ENCODE measurements at places on chromosomes 12 and 14.
A peak's percentile ranks its signal among the peaks of the same experiment; 100 is the strongest.

DNA sequence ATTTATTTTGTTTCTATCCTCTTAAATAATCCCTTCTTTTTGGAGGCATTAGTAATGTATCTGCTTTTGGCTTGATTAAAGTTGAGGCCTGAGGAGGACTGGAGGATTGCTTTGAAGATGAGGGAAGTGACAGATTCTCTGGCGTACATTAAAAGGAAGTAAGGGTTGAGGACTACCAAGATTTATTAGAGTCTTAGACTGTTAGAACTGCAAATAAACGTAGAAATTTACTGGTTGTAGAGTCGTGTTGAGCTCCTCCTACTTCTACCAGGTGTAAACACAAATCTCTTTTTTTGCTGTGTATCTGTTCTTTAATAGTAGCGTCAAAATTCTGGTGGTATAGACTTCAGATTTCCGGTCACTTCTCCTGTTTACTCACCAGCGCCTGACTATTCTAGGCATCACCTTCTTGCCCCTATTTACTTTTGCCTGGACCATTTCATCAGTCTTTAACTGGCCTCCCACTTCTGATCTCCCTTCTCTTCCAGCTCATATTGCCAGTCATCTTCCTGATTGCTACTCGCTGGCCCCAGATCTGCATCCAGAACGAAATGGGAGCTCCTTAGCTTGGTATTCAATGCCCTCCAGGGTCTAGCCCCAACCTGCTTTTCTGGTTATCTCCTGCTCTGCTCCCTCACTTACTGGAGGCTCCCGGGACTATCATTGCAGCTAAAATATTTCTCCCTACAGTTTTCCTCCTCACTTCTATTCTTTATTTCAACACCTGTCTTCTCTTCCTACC, 8.4 kb upstream of the EID3 start:
- no peak for DNase-seq

DNA sequence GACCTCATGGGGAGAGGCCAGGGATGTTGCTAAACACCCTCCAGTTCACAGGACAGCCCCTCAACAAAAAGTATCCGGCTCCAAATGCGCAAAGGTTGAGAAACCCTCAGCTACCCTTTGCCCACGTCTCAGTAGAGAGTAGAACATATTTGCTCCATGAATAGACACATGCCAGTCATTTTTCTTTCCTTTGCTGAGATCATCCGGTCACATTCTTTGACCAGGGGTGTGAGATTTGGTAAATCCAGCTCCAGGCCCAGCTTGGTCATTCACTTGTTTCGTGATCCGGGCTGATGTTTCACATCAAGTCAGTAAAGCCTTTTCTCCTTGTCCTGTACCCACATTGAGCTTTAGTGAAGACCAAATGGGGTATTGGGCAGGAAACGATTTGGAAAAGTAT, 83.6 kb upstream of the LHX5 start:
- no peak for DNase-seq

DNA sequence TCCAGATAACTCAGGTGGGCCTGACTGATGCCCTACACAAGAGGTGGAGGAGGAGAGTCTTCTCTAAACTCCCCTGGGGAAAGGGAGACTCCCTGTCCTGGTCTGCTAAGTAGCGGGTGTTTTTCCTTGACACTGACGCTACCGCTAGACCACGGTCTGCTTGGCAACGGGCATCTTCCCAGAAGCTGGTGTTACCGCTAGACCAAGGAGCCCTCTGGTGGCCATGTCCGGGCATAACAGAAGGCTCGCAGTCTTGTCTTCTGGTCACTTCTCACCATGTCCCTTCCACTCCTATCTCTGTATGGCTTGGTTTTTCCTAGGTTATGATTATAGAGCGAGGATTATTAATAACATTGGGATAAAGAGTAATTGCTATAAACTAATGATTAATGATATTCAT, 965.5 kb downstream of the TMEM121 start:
- DNase-seq, result no peak

GRCh38 chr12:53497461-53497860, 1.8 kb downstream of the MAP3K12 start:
- DNase-seq, result no peak

DNA sequence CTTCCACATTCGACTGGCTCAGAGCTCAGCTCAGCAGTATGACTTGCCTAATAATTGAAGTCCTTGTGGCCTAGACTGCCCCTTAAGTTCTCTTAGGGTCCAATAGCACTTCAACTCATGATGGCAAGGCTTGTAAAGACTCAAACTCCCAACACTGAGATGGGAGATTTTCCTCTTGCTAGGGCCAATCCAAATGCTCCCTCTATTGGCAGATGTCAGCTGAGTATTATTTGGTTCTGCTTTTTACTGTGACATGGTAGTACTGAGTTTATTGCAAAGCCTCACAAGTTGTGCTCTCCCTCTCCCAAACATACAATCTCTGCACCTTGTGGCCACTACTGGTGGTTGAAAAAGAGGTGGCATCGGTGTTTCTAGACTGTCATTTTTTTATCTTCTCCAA, 164.2 kb downstream of the ALG10 start:
- no peak for DNase-seq

GRCh38 chr12:40312982-40313576, 88.3 kb downstream of the LRRK2 start:
- no peak for DNase-seq

- no peak for DNase-seq
Observed at GRCh38 chr14:92585981-92586937, 72.7 kb downstream of the RIN3 start.

- DNase-seq, result no peak
Observed at GRCh38 chr12:102376781-102377180, 103.6 kb downstream of the IGF1 start.

GRCh38 chr14:88380405-88380804, 5.1 kb upstream of the SPATA7 start:
- peak; percentile 2 for DNase-seq

DNA sequence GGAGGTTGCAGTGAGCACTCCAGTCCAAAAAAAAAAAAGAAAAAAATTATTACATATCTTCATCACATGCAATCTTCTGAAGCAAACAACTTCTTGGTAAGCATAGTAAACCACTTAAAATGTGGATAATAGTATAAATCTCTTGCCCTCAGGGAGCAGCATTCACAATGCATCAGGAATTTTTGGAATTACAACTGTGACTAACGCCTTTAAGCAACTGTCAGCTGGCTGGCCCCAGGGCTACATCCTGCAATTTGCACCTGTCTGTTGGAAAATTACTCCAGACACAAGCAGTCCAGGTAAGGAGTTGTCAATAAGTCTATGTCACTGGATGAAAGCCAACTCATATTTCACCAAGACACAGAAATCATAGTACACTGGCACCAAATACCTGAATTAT, 5.5 kb upstream of the SLC7A7 start:
- no peak for DNase-seq

GRCh38 chr14:36955376-36955775, 217.0 kb downstream of the SLC25A21 start:
- no peak for DNase-seq

DNA sequence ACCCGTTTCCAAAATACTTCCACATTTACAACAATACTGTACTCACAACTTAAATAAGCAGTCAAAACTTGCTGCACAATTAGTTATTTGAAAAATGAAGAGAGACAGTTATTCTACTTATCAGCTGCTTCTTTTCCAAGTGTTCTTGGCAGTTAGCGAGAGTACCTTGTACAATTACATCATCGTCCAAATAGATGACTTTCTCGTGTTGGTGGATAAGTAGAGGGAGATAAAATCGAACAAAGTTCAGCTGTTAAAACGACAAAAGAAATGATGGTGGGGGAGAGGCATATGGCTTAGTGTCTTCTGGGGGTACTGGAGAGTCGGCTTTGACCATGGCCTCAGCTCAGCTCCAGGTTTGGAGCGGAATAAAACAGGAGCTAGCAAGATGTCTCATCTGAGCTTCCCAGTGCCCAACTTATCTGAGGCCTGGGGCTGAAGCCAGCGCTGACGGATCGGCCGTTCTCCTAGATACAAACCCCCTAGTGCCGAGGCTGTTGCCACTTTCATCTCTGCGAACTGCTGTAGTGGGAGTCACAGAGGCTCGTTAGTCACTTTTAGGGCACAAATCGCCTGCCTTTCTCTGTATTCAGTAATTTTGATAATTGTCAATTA, 31.7 kb downstream of the TDG start:
- no peak for DNase-seq

GRCh38 chr12:12927211-12928079, 24.5 kb downstream of the GPRC5D start:
- DNase-seq, result peak; percentile 90

GRCh38 chr14:33643426-33644181, 307.3 kb downstream of the EGLN3 start:
- DNase-seq, result no peak

GRCh38 chr14:38504175-38504574, 248.3 kb upstream of the CLEC14A start:
- DNase-seq, result no peak

- no peak for DNase-seq
Observed at GRCh38 chr14:32047791-32048190, 29.3 kb upstream of the ARHGAP5 start.

- DNase-seq, result no peak
Observed at GRCh38 chr14:96962337-96962736, 165.2 kb downstream of the VRK1 start.

- DNase-seq, result no peak
Observed at GRCh38 chr14:49228552-49228951, 357.6 kb downstream of the RPS29 start.

DNA sequence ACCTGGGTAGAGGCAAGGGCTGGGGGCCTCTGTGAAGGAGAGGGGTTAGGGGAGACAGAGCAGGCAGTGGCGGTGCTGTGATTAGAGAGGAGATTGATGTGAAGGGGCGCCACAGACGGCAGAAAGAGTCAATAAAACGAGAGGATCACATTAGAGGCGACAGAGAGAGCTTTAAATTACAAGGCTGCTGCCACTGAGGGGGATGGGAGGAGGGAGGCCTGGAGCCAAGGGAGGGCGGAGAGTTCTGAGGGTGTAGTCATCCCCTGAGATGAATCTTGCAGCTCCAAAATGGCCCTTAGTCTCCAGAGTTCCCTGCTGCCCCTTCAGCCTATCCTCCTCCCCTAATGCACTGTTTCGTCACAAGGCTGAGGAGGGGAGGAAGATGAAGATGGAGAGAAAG, 12.8 kb downstream of the ZFHX2 start:
- DNase-seq, result peak; percentile 14

- DNase-seq, result no peak
Observed at GRCh38 chr12:113835896-113836295, 130.2 kb downstream of the RBM19 start.

GRCh38 chr12:80778005-80778541, 61.4 kb downstream of the MYF5 start:
- DNase-seq, result peak; percentile 92

- DNase-seq, result no peak
Observed at GRCh38 chr14:63933110-63933509, 80.3 kb downstream of the SYNE2 start.

GRCh38 chr14:40464531-40464930, 1032.3 kb upstream of the FBXO33 start:
- no peak for DNase-seq
